Smooth muscle cell of the coronary artery (primary cell): ENCODE measurements at places on chromosomes 3 and 15. TPM values are rescaled to one million over a fixed set of nuclear protein-coding genes. Genes with fewer than 3 reads are reported as not detected.

Gene ATP11B
- total RNA-seq: 44.2 and 70.2 TPM in 2 replicates

Gene CPN2
- total RNA-seq: not detected in 2 replicates

Gene SERINC4
- not detected in 2 replicates for total RNA-seq

Gene CHDH
- total RNA-seq: under 0.01 and 0.59 TPM in 2 replicates

Gene ACKR4
- total RNA-seq: 4.9 and 27.6 TPM in 2 replicates

Gene GOLGA6B
- not detected in 2 replicates for total RNA-seq

Gene LMAN1L
- total RNA-seq: not detected in 2 replicates

Gene CCR9
- not detected in 2 replicates for total RNA-seq

Gene GOLGA6L4
- total RNA-seq: 0.83 and 0.94 TPM in 2 replicates

Gene ALG1L2
- not detected in 2 replicates for total RNA-seq

Gene C3orf22
- total RNA-seq: not detected in 2 replicates

Gene GPR149
- total RNA-seq: not detected in 2 replicates

Gene THAP10
- 0.35 and 1.1 TPM in 2 replicates for total RNA-seq

Gene ADAMTSL3
- total RNA-seq: 0.75 and 1.6 TPM in 2 replicates

Gene GPR156
- 0.23 TPM in 2 replicates for total RNA-seq

Gene RASGRP1
- total RNA-seq: under 0.01 and 0.08 TPM in 2 replicates

Gene CD200
- total RNA-seq: 2.6 and 24.0 TPM in 2 replicates

Gene MAP6D1
- total RNA-seq: 0.35 and 0.90 TPM in 2 replicates

Gene WDR72
- total RNA-seq: not detected in 2 replicates

Gene SNTN
- not detected in 2 replicates for total RNA-seq

Gene CCR3
- 0.94 TPM in 1 of 2 replicates, not detected in the other for total RNA-seq

Gene CP
- total RNA-seq: 0.38 and 30.1 TPM in 2 replicates

Gene ERICH6
- 0.08 TPM in 1 of 2 replicates, not detected in the other for total RNA-seq

Gene TMEM43
- total RNA-seq: 69.0 and 72.2 TPM in 2 replicates

Gene C3orf85
- not detected in 2 replicates for total RNA-seq

Gene ADCY5
- total RNA-seq: 0.08 and 0.23 TPM in 2 replicates

Gene SLC22A13
- 0.15 and 0.94 TPM in 2 replicates for total RNA-seq

Gene ZBBX
- not detected in 2 replicates for total RNA-seq

Gene PPP1R14D
- not detected in 2 replicates for total RNA-seq

Gene LDHAL6B
- not detected in 2 replicates for total RNA-seq

Gene ADPGK
- total RNA-seq: 50.7 and 52.0 TPM in 2 replicates

Gene ZNF609
- total RNA-seq: 18.6 and 50.5 TPM in 2 replicates

Gene FBN1
- total RNA-seq: 1,221 and 1,470 TPM in 2 replicates

Gene OIP5
- total RNA-seq: 2.2 TPM in 1 of 2 replicates, not detected in the other

Gene ANKRD63
- not detected in 2 replicates for total RNA-seq

Gene RASL12
- total RNA-seq: 0.30 and 4.1 TPM in 2 replicates
